ENCODE measurements at places on chromosomes 1 and 21.

- DNase-seq, result no peak
Observed at GRCh38 chr1:112044745-112045144, 55.3 kb upstream of the KCND3 start.

GRCh38 chr1:76865696-76866286 lies 1.5 kb upstream of the ST6GALNAC5 start:
- DNase-seq, result no peak

DNA sequence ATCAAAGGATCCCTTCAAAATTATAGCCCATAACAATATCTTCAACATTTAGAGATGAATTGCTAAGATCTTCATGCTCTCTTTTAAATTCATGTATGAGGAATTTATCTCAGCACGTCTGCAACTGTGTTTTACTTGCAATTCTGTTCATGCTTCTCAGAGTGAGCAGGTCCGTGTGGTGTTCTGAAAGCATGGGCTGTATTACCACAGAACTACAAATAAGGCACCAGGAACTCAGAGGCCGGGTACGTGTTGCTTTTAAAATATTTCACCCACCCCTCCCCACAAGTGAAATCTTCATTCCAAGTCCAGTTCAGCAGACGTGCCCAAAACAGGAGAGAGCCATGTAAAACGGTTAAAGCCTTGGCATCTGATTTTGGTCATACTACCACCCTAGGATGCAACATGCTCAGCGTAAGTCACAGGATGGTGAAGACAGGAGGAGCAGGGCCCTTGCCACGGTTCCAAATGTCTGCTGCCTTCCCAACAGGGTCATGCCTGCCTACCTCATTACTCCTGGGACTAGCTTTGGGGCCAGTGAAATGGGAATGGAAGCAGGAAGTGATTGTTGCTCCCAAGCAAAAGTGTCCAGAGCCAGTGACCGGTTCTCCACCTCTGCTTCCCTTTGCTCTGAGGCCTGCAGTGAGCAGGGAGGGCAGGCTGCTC lies 133.7 kb downstream of the PTPN14 start:
- DNase-seq, result no peak

DNA sequence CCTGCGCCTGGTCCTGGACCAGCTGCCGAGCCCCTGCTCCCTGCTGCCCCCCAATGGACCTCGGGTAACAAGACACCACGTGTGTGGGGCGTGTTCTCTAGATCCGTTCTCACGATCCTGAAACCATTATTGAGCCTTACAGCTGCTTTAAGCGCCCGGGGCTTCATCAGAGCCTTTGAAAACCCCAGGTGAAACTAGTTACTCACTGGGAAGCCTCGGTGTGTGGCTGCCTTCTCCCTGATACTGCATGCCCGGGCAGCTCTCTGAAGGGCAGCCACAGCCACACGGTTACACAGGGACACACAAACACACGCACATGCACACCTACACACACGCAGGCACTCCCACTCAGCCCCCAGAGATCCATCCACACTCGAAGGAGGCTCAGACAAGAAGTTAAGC lies 5.3 kb downstream of the HES2 start:
- no peak for DNase-seq

GRCh38 chr1:37310064-37310463 lies 164.3 kb upstream of the ZC3H12A start:
- no peak for DNase-seq

DNA sequence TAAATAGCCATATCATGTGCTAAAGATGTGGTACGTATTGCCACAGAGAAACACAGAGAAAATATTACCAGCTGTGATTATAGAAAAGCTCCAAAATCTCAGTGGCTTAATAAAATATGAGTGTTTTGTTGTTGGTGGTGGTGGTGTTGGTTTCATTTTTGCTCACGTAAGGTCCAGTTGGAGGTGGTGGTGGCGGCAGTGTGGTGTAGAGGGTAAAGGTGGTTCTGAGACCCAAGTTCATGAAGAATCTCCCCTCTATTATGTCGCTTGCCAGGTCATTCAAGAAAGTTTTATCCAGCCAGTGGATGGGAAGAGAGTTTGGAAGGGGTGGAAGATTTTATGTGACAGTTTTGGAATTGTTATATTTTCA lies 217.6 kb upstream of the SAMSN1 start:
- no peak for DNase-seq

- no peak for DNase-seq
Observed at GRCh38 chr1:183859831-183860230, 54.9 kb downstream of the RGL1 start.

DNA sequence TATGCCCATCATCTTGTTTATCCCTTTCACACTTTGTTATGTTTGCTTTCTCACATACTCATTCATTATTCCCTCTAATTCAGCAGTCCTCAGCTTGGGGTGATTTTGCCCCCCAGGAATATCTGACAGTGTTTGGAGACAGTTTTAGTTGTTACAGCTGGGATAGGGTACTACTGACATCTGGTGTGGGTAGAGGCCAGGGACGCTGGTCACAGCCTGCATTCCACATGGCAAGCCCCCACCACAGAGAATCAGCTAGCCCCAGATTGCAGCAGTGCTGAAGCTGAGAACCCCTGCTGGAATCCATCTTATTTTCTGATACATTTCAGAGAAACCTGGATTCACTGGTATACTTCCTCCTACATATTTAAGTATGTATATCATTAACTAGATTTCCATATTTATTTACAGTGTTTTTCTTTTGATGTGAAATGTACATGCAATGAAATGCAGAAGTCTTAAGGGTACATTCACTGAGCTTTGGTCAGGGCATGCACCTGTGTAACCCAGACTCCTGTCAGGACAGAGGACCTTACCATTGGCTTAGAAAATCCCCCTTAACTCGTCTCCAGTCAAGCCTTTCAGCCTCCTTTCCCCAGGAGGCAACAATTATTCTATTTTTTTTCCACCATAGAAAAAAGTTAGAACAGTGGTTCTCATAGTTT lies 68.3 kb downstream of the KIF26B start:
- DNase-seq, result no peak

GRCh38 chr1:83931658-83932253 lies 67.2 kb downstream of the TTLL7 start:
- DNase-seq, result no peak

GRCh38 chr1:87077959-87078639 lies 163.7 kb downstream of the HS2ST1 start:
- no peak for DNase-seq

DNA sequence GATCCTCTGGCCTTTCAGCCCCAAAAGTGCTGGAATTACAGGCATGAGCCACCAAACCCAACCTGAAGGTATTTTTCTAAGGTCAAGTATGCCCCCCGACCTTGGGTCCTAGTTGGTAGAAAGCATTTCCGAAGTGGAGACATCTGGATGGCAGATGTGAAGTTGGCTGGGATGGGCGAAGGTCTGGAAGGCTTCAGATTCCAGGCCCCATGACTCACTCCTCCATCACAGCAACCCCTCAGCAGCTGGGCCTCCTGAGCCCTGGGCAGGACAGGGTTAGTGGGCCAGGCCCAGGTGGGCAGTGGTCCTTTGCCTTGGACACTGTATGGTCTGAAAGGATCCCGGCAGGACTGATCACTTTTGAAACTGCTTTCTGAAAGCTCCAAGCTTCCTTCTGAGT lies 23.3 kb downstream of the NAV1 start:
- no peak for DNase-seq

DNA sequence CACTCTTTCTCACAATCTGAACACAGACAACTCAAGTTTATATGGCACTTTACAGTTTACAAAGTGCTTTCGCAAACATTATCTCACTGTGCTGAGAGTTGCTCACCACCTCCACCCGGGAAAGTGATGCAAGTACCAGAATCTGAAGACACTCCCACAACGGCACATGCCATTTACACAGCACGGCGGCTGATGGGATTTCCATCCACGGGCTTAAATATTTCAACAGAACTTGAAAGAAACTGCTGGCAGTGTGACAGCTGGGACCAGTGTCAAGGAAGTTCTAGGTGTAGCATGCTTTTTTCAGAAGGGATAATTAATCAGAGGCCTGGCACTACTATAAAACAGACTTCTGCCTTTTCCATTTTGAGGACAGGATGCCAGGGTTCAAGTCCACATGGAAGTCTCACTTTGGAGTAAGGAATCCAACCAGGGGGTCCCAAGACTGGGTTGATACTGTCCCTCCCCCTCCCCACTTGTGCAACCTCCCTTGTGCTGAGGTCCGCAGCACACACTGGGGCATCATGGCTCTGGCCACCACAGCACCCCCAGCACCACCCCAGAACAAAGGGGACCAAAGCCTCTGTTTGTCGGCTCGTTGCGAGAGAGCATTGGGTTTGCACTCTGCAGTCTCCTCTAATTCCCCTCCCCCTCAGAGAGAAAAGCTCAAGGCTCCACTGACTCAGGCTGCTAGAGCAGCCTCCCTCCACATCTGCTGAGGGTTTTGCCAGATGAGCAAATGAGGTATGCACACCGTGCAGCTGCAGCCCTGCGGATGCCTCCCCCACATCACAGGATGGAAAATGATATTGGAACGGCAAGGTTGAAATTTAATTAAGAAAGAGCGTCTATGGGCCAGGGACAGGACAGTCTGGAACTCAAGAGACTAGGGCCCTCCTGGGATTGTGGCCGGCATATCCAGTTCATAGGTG lies 154.9 kb downstream of the TGFBR3 start:
- DNase-seq, result no peak

GRCh38 chr1:230376296-230376695 lies 49.8 kb downstream of the PGBD5 start:
- DNase-seq, result no peak

- no peak for DNase-seq
Observed at GRCh38 chr1:196412326-196412725, 195.9 kb downstream of the KCNT2 start.

GRCh38 chr1:217718873-217719272 lies 87.7 kb downstream of the SPATA17 start:
- DNase-seq, result no peak

DNA sequence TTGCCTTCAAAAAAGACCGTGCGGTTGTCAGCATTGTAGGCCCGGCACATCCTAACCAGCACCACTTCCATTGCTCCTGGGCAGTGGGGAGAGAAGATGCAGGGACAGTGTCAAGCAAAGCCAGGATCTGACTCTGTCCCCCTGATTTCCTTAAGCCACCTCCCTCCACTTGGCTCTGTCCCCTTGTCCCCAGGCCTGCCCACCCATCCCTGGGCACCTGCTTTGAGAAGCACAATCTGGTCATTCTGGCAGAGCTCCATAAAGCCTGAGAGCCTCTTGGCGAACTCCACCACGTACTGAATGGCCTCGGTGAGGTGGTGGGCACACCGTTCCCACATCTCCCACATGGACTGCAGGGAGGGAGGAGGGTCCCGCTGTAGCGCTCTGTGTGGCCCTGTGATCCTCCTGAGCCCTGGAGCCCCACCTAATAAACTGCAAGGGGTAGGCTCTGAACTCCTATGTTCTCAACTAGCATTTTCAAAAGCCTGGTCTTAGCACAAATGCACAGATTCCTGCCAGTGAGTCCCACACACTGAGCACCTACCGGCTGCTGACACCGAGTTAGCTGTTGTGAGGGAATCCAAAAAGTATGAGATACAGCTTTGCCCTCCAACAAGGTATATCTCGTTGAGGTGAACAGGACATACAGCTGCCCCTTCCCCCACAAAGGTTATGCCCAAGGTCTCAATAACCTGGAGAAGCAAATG lies 8.2 kb upstream of the LINGO4 start:
- no peak for DNase-seq

GRCh38 chr1:119779869-119780356 lies 11.2 kb upstream of the HMGCS2 start:
- no peak for DNase-seq

- DNase-seq, result no peak
Observed at GRCh38 chr1:22212400-22213233, 69.7 kb upstream of the WNT4 start.

GRCh38 chr21:35075546-35075945 lies 26.4 kb upstream of the RUNX1 start:
- no peak for DNase-seq

DNA sequence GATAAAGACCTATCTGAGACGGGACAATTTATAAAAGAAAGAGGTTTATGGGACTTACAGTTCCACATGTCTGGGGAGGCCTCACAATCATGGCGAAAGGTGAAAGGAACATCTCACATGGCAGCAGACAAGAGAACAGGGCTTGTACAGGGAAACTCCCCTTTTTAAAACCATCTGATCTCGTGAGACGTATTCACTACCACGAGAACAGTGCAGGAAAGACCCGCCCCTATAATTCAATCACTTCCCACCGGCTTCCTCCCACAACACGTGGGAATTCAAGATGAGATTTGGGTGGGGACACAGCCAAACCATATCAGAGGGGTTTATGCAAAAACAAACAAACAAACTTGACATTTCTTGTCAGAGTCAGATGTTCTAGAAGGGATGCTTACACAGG lies 89.7 kb downstream of the PLPP3 start:
- DNase-seq, result no peak

- DNase-seq, result no peak
Observed at GRCh38 chr1:178137238-178137637, 43.3 kb downstream of the RASAL2 start.

- DNase-seq, result no peak
Observed at GRCh38 chr1:79777481-79778219, 771.1 kb upstream of the ADGRL4 start.

DNA sequence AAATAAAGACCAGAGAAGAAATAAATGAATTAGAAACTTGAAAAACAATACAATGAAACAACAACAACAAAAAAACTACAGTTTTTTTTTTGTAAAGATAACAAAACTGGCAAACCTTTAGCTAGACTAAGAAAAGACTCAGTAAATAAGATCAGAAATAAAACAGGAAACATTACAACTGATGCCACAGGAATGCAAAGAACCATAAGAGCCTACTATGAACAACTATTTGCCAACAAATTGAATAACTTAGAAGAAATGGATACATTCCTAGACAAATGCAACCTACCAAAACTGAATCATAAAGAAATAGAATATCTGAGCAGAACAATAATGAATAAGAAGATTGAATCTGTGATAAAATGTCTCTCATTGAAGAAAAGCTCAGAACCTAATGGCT lies 742.0 kb downstream of the ADGRL2 start:
- DNase-seq, result no peak

DNA sequence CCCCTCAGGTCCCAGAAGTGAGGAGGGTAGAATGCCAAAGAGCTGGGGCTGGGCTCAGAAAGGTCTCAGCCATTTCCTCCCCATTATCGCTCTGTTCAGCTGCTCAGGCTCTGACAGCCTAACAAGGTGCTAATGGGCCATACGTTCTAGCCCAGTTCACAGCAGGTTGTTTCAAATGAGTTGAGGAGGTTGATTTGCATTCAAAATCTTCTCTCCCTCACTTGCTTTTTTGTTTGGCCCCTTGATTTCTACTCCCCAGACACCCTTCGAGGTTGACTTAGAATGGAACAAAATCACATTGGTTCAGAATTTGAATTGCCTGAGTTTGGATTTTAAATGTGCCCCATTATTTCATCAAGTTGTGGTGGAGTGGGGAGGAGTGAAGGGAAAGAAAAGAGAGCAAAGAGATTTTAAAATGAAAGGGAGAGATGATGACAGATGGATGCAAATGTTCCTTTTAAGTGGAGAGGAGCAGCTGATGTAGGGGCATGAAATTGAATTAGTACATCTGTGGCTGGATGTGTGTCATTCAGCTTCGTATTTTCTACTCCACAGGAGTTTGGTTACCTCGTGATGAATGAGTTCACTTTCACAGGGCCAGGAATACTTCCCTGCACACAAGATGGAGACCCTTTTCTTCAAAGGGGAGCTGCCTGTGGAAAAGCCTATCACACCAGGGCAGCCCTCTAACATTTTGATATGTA lies 425.8 kb upstream of the CAMK1G start:
- no peak for DNase-seq

Measured in stimulated activated CD4-positive, alpha-beta T cell treated with anti-CD3 and anti-CD28 coated beads, TNF-alpha, amount 100 ng/mL, for 4 hours (primary cell).